ENCODE measurements at places on chromosomes 4 and X.

DNA sequence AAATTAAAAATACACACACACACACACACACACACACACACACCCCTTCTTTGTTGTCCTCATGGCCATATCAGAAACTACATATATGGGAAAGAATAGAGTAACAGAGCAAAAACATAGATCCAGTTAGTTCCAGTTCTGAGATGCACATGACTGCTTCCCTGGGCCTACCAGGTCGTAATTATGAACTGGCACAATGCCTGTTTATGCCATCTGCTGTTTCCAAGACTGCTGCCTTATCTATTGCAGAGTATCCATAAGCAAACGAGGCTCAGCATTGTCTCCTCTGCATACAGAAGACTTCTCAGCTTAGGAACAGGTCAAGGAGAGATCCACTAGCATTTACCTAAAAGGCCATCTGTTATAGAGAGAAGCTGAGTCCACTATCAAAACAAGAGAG lies 789.0 kb downstream of the TECRL start:
- no peak for DNase-seq

- peak; percentile 7 for DNase-seq
Measured at GRCh38 chr4:179145746-179146525, 1703.7 kb upstream of the AGA start.

GRCh38 chr4:18684932-18685331 lies 663.4 kb upstream of the LCORL start:
- DNase-seq = no peak

DNA sequence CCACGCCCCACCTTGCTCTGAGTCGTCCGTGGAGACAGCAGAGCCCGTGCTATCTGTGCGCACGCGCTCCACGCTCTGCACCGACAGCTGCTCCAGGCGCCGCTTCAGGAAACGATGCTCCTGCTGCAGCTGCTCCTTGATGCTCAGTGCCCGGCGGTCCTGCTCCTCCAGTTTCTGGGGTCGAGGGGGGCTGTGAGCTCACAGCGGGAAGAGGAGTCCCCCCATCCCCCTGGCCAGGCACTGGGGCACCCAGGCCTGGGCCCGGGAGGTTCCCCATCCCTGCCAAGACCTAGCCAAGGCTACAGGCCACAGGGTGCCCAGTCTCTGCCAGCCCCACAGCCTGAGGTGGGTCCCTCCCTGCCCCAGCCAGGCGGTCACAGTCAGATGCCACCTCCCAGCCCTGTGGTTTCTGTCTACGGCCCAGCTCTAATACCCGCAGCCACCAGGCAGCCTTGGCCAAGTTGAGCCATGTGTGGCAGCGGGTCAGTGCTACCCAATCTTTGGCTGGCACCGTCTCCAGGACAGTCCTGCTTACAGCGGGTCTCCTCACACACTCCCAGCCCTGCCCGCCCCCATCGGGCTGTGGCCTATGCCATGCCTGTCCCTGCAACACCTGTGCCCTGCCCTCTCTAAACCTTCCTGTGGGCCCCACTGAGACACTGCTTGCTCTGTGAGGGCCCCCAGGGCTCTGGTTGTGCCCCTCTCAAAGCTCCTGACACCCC lies 9.3 kb upstream of the HAUS3 start:
- DNase-seq = no peak

GRCh38 chr4:157114671-157115070 lies 38.7 kb downstream of the GLRB start:
- no peak for DNase-seq

DNA sequence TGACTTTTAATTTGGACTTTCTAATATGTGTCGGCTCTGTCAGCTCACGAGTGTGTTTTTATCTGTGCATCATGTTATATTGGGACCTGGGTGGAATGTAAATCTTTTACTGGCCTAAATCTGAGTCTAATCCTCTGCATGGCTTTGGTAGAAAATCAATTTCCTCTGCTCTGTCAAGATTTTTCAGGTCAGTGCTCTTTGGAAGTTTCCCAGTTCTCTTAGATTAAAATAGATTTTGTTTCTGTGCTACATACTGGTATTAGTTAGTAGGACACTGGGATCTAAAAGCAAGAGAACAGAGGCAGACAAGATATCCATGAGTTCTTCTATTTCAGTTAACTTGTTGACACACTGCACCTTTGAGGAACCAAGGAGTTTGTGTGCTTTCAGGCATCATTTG lies 39.7 kb downstream of the REPS2 start:
- no peak for DNase-seq

- DNase-seq = peak; percentile 57
Measured at GRCh38 chrX:111095974-111096895, at the start of gene PAK3. PAK3 (plus strand) TSS chrX:111096191; CDS start chrX:111123104, 26,913 bp downstream.

DNA sequence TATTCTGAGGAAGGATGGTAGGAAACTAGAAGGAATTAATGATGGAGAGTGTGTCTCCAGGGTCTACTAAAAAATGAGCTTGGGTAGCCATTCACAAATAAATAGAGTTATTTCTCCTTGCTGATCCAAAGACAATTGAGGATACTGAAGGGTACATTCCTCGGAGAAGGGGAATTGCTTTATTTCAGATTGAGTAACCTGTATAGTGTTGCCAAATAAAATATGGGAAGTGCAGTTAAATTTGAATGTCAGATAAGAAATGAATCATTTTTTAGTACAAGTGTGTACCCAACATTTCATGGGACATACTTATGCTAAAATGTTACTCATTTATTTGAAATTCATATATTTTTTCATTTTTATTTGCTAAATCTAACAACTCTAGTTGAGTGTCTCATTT lies 16.0 kb upstream of the VSIG1 start:
- DNase-seq = no peak

DNA sequence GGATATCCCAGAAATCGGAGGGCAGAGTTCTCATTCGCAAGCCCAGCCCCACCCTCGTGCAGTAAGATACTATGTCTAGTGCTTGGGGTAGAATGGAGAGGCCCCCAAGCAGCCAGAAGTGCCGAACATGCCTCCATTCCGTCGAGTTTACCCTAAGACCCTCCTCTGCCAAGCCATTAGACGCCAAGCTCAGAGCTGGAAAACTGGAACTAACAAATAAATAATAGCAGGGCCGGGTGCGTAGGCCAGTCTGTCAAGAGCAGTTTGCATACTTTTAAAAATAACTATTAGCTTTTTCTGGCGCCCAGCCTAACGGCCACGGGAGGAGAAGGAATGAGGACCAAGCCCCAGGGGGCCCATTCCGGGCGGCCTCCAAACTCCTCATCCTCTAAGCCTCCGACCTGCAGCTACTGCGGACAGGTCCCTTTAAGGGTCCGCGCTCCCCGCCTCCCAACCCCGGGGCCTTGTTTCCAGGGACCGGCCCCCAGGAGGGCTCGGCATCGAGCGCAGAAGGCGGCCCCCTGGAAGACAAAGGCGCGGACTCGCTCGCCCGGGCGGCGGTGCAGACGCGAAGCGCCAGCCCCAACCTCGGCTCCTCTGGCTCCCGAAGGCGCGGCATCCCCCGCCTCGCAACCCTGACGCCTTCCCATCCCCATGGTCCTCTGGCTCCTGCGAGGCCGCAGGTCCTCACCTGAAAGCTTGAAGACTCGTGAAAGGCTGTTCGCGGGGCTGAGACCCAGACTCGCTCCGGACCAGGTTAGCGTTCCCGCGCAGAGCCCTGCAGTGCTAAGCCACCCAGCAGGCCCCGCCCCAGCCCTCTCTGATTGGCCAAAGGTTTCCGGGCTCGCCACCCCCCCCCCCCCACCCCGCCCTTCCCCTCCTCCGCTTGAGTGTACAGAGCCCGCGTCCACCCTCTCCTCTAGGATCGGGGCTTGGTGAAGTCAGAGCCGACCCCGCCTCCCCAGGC lies at the start of gene TMSB15A:
Gene TMSB15A, minus strand, starts transcription at position 765 of the 967 bp plus-strand sequence.
- peak; percentile 21 for DNase-seq

- DNase-seq = peak; percentile 41
Measured at GRCh38 chr4:106316773-106317409, 541 bp downstream of the AIMP1 start.

GRCh38 chrX:134741746-134742145 lies 83.5 kb upstream of the PLAC1 start:
- no peak for DNase-seq

- no peak for DNase-seq
Measured at GRCh38 chr4:186058253-186058979, 10.5 kb upstream of the TLR3 start.

Data from mesenchymal stem cell (in vitro differentiated cells and primary cell).